ENCODE measurements at places on chromosomes 4 and X.

DNA sequence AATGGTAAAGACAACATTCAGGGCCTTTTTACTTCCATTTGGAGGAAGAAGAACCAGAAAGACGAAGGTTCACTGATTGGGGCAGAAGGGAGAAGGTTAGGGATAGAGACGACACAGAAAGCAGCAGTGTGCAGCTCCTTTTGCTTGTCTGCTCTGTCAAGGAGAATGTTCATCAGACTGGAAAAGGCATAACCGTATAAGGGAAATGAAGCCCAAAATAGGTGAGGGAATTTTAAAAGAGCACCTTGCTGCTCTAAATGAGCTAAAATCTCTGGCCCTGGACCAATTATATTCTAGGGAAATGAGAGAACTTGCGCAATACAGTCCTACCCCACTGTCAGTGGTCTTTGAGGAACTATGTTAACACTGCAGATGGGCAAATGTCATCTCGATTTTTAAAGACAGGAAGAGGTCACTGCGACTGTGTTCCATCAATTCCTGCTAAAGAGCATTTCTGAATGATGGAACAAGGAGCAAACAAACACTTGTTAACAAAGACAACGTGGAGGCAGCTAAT is 909.8 kb upstream of the FTHL17 start:
- DNase-seq = no peak

DNA sequence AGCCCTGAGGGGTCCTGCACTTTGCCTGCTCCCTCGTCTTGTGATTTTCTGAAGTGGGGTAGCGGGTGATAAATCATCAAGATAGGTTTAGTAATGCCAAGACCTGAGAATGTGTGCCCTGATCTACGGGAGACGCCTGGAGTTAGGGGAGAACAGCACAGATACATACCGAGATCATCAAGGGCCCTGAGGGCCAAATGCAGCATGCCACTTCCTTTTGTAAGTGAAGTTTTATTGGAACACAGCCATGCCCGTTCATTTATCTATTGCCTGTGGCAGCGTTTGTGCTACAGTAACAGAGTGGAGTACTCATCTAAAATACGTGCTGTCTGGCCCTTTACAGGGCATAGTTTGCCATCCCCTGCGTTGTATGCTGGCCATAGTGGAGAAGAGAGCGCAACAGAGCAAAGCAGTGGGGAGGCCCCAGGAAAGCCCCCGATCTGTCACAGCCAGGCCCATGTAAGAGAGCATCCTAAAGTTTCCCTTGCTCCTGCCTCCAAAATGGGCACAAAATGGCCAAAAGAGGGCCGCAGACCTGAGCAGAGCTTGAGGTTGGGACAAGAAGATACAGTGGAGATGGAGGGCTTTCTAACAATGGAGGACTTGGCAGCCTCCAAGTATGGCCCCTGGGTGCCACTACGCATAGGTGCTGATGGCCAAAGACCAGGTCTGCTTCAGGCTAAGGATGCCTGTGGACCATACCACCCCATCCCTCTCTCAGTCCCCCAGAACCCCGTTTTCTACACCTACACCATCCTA is 167.0 kb downstream of the SMIM20 start:
- no peak for DNase-seq

GRCh38 chrX:107226757-107227156 is 20.3 kb downstream of the DNAAF6 start:
- DNase-seq = no peak

DNA sequence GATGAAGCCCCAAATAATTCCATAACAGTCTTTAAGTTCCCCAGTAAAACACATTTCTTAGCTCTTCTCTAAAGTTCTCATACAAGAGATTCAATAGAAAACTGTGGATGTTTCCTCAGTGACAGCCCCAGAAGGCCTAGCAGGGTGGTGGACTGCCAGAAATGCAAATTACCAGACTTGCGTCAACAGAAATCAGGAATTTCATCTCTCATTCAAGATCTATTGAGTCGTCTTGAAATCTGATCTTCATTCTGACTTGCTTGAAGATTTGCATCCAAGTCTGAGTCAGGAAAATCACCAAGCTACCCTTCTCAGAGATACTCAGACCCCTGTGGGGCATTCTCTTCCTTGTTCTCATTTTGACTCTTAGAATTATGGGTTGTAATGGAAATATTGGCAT is 68.9 kb upstream of the NDP start:
- DNase-seq = no peak

GRCh38 chr4:72666910-72667309 is 97.9 kb upstream of the ADAMTS3 start:
- DNase-seq = no peak

GRCh38 chr4:153472122-153473037 is 6.2 kb downstream of the TMEM131L start:
- no peak for DNase-seq

DNA sequence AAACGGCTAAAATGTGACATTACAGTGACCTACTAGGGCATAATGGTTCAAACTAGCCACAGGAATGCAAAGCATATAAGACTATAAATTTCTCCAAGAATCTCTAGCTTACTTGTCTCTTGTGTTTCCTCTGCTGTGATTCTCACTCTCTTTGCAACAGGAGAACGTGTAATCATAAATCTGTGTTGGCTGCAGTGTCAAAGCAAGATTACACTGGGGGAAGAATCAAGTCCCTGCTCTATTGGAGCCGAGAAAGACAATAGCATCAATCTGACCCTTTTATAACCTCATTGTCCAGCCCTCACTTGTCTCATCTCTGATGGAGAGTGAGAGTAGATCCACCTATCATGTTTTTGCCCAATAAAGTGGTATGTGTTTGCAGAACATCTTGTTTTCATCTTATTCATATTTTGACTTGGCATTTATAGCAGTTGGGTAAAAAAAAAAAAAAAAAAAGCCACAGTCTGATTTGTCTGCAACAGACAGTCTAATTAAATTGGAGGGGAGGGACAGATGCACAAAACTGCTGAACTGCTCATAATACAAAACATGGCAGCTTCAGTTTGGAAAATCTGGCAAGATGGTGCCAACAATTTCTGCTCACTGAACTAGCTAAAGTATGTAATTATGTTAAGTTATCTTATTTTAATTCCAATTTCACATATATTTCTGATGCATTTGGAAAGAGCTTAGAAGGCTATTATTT is 165.0 kb upstream of the GABRA2 start:
- DNase-seq = no peak

GRCh38 chr4:133347409-133347808 is 198.3 kb downstream of the PCDH10 start:
- no peak for DNase-seq
